ENCODE measurements at places on chromosomes 2 and 18. TPM values are rescaled to one million over a fixed set of nuclear protein-coding genes. Genes with fewer than 3 reads are reported as not detected.

The BOLL gene
- total RNA-seq, result 2.7 TPM

The TEKT4 gene
- total RNA-seq, result not detected

The LINC00305 gene
- not detected for total RNA-seq

The MOGAT1 gene
- not detected for total RNA-seq

DNA sequence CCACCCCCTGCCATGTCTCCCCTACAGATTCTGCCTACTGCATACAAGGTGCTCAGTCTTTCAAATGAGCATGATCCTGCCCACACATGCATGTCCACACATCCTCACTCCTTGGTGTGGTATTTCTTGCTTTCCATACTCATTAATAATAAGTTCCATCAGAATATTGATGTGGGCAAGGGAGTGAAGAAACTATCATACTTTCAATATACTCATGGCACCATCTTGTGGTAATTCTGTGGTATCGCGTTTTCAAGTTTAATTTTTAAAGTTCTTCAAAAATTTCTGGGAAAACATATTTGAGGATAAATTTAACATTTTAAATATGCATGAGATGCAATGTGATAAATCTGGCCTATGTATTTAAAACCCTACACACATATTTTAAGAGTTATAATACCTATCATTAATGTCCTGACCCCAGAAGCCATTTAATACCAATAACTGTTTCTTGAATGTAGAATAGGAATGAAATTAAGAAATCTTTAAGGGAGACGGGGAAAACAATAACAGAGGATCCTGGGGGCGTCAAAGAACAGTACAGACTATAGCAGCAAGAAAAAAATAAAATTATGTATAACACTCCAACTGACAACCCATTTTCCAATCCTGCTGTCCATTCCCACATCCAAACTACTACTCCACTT, 110.1 kb downstream of the ZNF385B start:
- DNase-seq, result no peak

- no peak for DNase-seq
Observed at GRCh38 chr18:11073971-11074370, 75.4 kb downstream of the PIEZO2 start.

GRCh38 chr2:54704688-54705605, 18.5 kb upstream of the EML6 start:
- no peak for DNase-seq

DNA sequence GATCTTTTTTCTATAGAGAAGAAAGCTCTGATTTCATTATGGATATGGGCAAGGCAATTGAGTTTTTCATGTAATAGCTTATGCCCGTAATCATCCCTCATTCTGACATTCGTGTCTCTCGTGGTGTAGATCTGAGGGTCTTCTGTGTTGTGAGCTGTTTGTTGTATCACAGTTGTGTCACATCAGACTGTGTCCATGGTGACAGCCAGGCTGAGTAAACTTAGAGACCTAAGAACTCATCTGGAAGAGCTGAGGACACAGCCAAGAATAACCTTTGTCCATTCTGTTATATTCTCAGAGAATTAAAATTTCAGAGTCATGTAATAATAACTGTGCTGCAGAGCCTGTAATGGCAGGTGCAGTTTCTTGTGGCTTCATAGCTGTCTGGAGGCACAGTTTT, 116.5 kb downstream of the ATP9B start:
- DNase-seq, result no peak

- DNase-seq, result no peak
Observed at GRCh38 chr2:160394153-160394552, 99.5 kb downstream of the RBMS1 start.

GRCh38 chr2:140200764-140201163, 1420.6 kb upstream of the NXPH2 start:
- no peak for DNase-seq

DNA sequence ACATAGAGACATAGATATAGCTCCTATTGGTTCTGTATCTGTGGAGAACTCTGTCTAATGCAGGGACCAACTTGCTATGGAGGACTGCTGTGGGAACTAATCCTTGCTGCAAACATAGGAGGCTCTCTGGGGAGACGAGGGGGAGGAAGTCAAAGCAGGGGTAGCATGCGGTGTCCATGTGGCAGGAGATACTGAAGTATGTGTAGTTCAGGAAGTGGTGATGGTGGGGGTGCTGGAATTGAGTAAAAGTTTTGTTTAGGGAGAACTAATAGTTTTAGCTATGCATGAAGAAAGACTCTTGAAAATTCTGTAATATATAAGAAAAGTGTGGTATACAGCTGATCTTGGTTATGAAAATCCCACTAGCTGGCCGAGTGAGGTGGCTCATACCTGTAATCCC, 62.0 kb downstream of the ANKRD44 start:
- DNase-seq, result no peak

DNA sequence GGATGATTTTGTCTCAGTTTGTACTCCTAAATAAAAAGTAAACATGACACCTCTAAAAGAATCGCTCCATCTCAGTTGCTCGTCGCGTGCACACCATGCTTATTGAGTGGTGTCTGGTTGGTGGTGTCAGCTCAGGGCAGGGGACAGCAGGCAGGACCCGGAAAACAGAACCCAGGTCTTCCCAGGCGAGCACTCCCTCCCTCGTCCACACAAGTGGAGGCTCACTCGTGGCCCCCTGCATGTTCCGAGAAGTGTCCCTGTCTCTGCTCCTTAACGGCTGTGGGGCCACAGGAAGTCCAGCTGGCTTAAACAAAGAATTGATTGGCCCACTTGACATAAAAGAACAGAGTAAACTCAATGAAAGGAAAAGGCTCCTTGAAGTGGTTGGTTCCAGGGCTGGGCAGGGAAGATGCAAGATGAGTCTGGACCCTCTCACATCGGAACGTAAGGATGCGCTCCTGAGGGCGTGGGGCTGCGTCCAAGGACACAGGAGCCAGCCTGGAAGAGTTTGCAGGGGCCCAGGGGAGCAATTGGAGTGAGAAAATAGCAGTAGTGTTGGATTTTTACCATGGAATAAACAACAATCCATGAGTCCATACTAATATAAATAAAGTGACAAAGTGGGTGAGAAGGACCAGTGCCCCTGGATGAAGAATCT, 13.1 kb upstream of the CNDP1 start:
- no peak for DNase-seq

- DNase-seq, result no peak
Observed at GRCh38 chr2:33158482-33159003, 211.8 kb downstream of the LTBP1 start.
